ENCODE measurements at places on chromosomes 1 and 21.

- no peak for DNase-seq
Measured at GRCh38 chr1:183721041-183721440, 67.9 kb upstream of the APOBEC4 start.

GRCh38 chr1:150151291-150152181 is 1.8 kb downstream of the PLEKHO1 start:
- DNase-seq, result no peak

DNA sequence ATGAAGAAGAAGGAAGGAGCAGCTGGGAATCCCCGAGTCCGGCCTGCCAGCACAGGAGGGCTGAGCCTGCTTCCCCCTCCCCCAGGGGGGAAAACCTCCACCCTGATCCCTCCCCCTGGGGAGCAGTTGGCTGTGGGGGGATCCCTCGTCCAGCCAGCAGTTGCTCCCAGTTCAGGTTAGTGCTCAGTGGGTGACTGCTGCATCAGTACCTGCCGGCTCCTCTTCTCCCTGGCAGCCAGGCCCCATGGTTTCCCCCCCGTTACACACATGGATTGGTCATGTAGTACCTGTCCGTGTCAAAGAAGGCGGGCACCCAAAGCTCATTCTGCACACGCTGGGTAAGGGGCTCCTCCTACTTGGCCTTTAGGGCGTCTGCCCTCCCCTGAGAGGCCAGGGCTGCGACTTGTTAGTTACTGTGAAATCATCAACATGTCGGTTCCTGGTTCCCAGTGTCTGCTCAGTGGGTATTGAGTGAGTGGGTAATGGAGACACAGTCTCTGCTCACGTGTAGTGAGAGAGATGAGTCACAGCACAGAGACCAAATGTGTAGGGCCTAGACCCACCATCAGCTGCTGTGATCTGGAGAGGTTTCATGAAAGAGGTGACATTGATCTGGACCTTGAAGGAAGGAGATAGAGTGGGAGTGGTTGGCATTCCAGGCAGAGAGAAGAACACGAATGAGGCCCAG is 11.5 kb downstream of the NECAP2 start:
- DNase-seq, result no peak

GRCh38 chr1:183739741-183740271 is 65.1 kb upstream of the RGL1 start:
- DNase-seq, result no peak

- no peak for DNase-seq
Measured at GRCh38 chr1:33159577-33159976, 22.3 kb downstream of the TRIM62 start.

GRCh38 chr1:18322368-18323032 is 158.2 kb upstream of the KLHDC7A start:
- DNase-seq, result no peak

DNA sequence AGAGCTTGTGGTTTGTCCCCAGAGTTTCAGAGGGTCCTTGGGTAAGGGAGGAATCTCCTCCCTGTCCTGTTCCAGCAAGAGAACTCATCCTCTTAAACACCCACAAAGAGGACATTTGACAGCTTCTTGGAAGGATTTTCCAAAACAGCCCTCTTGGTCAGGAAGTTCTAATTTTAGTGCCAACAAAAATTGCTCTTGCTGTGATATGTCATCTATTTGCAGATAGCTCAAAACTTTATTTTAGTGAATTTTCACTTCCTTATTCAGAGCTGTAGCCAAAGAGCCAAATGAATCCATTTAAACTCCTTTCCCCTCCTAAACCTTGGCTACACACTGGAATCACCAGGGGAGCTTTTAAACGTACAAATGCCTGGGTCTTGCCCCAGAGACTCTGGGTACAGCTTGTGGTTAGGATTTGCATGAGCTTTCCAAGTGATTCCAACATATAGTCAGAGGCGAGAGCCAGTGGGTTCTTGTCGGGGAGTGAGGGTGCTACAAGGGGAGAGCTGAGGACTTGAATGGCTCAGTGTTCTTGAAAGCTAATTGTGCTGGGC is 11.8 kb upstream of the RASSF5 start:
- no peak for DNase-seq

GRCh38 chr21:41945982-41946381 is 7.8 kb downstream of the C2CD2 start:
- no peak for DNase-seq

GRCh38 chr21:37762606-37763005 is 153.7 kb downstream of the KCNJ6 start:
- DNase-seq, result no peak

DNA sequence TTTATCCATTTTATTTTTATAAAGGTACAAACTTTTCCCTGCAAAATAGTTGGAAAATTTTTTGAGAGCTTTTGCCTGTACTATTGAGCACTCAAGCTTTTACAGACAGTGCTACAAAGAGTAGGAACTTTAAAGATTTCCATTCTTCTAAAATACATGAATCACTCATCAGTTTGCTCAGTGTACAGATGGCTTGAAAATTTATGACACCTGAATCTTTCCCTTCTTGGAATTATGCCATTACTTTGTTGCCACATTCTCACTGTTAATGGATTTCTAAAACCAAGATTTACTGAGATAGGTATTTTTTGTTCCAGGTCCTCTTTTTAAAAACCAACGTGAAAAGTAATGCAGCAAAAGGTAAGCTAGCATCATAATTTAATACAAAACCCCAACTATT is 76.0 kb downstream of the GPATCH2 start:
- DNase-seq, result no peak

GRCh38 chr1:230379928-230380327 is 46.2 kb downstream of the PGBD5 start:
- no peak for DNase-seq

DNA sequence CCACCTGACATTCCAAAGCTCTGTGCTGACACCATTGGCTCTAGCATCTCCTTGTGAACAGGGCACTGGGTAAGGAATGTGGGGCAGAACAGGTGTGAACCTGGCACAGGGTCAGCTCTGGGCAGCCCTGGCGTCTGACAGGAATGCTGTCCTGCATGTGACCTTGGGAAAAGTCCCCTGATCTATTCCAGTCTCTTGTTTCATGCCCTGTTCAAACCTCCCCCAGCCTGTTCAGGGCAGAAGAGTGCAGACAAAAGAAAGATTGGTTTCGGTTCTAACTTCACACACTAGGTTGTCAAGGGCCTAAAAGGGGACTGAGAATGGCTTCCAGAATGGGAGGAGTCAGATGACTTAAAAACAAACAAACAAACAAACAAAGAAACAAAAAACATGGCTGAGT is 27.6 kb upstream of the SDHB start:
- DNase-seq, result no peak

GRCh38 chr1:24764848-24765247 is 19.6 kb downstream of the CLIC4 start:
- DNase-seq, result no peak

GRCh38 chr1:181718034-181718433 is 234.7 kb downstream of the CACNA1E start:
- DNase-seq, result no peak

DNA sequence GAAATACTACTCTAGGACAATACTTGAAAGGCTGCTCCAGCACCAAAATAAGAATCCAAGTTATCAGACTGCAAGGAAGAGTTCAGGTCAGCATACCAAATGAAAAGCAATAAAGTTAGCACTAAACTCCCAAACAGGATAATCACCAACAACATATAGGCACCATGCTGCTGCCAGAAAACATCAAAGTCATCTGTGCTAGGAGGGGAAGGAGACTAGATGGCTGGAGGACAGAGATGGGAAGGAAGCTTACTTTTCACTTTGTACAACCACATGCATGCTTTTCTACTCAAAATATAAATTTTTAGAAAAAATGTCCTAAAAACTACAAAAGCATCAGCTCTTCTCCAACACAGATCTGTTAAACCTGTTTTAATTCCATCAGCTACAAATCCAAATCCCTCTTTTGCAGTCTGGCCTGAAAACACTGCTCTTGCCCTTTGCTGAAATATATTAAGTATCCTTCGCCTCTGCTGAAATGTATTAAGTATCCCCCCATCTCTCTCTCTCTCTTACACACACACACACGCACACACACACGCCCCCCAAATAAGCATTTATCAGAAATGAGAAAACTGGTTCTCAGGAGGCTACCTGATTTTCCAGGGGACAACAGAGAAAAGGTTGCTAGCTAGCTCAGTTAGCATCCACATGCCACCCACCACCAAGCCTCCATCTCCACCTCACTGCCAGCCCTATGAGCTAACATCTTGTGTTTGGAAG is 1.5 kb downstream of the GATAD2B start:
- DNase-seq, result no peak

DNA sequence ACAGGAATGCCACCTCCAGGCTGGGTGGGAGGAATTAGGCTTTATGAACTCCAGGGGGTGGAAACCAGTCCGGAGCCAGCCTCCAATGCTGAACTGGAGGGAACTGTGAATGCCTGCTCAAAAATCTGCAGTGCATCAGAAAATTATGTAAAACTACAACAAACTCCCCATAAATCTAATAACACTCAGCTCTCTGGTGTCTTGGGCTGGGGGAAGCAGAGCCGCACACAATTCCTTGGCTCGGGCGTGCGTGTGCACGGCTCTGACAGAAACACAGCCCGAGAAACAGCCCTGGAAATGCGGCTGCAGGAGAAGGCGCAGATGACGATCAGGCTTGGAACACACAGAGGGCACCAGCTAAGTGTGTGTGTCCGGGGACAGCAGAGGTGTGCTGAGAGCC is 127.6 kb upstream of the VAMP3 start:
- no peak for DNase-seq

DNA sequence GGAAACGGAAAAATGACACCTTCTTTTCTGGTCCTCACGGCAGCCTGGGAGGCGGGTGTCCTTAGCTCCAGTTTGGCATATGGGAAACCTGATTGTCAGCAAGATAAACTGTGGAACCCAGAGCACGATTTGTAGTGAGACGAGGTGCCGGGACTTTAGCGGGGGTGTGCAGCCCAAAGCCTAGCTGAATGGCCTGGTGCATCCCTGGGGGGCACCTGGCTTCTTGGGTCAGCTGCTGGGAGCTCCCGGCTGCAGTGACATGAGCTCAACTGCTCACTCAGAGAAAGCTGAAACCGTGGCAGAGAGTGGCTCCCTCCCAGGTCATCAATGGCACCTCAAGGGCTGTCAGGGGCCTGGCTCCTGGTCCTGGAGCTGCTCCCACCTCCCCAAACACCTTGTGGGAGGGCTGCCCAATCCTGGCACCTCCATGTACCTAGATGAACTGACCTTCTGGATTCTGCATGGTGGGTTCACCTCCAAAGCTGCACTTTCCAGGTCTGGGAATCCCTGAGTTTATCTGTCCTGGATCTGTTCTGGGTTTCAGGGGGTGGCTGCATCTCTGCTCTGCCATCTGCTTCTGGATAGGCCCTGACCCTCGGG is 260.5 kb downstream of the MATN1 start:
- no peak for DNase-seq

GRCh38 chr21:21605521-21605920 is 607.3 kb downstream of the NCAM2 start:
- DNase-seq, result no peak

- DNase-seq, result peak; percentile 82
Measured at GRCh38 chr1:201119206-201120197, 7.3 kb upstream of the CACNA1S start.

- DNase-seq, result no peak
Measured at GRCh38 chr1:223642237-223642636, 23.3 kb downstream of the CAPN8 start.

- DNase-seq, result no peak
Measured at GRCh38 chr1:171581766-171582165, 40.3 kb upstream of the MYOCOS start.

GRCh38 chr1:199472978-199473377 is 554.5 kb upstream of the NR5A2 start:
- no peak for DNase-seq

GRCh38 chr1:32474954-32475353 is 10.1 kb downstream of the ZBTB8B start:
- no peak for DNase-seq

DNA sequence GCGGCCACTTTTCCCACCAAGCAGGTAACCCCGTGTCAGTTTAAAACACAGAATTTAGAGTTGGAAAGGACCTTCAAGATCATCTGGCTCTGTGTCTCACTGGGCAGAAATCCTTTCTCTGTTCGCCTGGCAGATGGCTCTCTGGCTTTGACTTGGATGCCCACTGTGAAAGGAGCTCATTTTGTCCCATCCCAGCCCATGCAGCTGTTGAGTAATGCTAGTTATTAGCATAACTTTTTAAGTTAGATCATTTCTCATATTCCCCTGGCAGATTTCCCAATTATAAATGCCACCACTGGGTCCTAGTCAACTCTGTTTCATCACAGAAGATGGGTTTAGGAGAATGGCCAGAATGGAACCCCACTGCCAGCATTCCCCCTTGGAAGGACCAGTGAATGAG is 55.9 kb downstream of the SLC35F3 start:
- no peak for DNase-seq

GRCh38 chr1:119367432-119368124 is 1.0 kb upstream of the HAO2 start:
- DNase-seq, result peak; percentile 33

- DNase-seq, result no peak
Measured at GRCh38 chr1:67863637-67864036, 30.4 kb upstream of the GNG12 start.

DNA sequence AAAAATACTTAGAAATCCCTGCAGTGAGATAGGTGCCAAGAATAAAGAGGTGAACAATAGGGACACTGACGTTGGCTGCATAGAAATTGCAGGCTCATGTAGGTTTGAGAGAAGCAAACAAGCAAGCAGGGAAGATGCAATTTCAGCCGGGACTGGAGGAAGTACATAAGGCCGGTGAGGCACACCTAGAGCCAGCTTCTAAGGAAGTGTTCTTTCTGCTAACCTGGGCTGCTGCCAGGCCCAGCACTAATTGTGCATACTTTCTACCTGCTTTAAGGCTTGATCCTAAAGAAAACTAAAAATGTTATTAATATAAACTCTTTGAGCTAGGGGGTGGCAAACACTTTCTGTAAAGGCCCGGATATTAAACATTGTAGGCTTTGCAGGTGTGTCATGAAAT is 71.0 kb downstream of the LMO4 start:
- no peak for DNase-seq

- DNase-seq, result no peak
Measured at GRCh38 chr1:197468543-197469175, 200.6 kb downstream of the CRB1 start.

- no peak for DNase-seq
Measured at GRCh38 chr1:162023181-162023546, 505 bp downstream of the OLFML2B start.

GRCh38 chr1:60283690-60284089 is 210.1 kb upstream of the C1orf87 start:
- DNase-seq, result no peak

DNA sequence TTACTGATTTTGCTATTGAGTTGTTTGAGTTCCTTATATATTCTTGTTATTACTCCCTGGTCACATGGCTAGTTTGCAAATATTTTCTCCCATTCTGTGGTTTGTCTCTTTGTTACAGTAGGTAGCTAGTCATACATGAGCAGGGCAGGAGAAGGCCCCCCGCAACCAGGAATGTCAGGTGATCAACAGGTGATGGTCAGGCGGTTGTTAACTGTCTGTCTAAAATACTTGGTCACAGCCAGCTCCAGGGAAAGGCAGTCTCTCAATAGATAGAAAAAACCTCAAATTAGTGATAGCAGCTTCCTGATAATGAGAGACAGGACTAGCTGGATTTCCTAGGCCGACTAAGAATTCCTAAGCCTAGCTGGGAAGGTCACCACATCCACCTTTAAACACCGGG is 217.9 kb downstream of the RHOU start:
- DNase-seq, result no peak
